ENCODE measurements at places on chromosomes 2 and 18.

DNA sequence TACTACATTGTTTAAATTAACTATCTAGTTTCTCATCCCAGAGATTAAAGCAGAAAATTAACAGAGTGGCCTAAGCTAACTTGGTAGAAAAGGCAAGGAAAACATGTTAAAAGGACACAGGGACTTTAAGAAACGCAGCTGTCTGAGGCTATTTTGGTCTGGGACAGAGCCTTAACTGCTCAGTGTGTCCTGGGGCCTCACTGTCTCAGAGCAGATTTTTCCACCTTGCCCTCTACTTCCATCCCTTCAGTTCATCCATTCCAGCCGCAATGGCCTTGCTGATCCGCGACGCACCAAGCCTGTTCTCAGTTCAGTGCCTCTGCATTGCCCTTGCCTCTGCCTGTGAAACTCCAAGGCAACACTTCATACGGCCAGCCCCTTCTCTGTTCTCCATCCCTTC is 114.9 kb upstream of the OSR1 start:
- DNase-seq = no peak

GRCh38 chr2:165637396-165637795 is 156.7 kb downstream of the GALNT3 start:
- no peak for DNase-seq

DNA sequence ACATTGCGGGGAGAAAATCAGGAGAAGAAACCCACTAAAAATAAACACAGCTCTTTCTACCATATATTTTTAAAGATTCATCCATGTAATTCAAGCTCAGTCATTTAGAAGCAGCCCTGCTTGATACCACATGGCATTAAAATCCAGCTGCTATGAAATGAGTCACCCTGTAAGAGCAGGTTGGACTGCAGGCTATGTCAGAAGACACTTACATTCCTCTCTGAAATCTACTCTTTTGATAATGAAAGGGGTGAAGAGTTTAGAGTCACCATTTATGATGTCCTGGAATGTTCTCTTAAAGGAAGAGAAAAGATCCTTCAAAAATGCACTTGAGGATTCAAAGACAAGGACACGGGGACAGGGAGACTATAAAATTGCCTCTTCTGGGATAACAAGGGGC is 100.6 kb upstream of the APCDD1 start:
- DNase-seq = no peak

DNA sequence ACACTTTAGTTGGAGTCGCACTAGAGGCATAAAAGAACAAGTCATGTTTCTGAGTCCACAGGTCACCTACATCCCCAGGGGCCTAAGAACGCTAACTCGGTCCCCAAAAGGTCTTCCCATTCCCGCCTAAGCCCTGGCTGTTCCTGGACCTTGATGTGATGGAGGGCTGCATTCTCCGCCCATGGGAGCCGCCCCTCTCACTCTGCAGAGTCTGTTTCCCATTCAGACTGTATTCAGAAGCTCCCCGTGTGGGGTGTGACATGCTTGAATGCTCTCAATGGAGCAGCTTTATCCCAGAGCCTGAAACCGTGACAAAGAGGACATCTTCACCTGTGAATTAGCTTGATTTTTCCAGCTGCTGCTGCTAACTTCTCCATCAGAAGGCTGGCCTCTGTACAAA is 319.0 kb upstream of the KLHL29 start:
- peak; percentile 54 for DNase-seq

DNA sequence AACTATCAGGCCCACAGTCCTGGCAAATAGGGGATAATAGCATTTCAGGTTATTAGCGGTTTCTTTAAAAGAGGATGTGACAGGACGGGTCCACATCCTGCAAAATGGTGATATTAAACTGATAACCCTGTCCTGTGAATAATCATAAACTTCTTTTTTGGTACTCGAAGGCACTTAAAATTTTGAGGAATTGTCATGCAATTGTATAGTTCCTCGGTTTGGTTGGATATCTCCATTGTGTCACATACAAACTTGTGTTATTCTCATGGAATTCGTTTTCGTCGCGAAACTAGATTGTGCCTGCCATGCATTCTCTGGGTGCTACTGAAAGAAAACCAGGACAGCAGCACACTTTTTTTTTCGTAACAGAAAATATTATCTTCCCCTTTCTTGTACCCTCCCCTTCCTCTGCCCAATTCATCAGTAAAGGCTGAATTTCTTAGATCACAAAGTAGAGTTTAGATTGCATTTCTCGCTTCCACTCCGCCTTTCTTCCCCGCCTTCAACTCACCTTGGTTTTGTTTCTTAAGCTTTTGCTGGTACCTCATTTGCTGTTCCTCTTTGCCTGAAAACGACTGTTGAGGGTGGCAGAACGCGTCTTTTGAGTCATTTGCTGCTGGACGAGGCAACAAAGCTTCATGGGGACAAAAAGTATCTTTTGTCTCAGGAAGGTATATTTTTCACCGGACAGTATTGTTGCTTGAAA is 1.3 kb downstream of the CERS6 start:
- DNase-seq = no peak

DNA sequence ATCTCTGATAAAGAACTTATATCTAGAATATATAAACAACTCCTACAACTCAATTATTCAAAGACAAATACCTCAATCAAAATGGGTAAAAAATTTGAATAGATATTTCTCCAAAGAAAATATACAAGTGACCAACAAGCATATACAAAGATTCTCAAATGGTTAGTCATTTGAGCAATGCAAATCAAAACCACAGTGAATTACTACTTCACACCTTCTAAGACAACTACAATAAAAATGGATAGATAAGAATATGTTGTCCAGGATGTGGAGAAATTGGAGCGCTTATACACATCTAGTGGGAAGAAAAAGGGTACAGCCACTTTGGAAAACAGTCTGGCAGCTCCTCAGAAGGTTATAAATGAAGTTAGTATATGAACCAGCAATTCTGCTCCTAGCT is 332.9 kb downstream of the TGIF1 start:
- no peak for DNase-seq

DNA sequence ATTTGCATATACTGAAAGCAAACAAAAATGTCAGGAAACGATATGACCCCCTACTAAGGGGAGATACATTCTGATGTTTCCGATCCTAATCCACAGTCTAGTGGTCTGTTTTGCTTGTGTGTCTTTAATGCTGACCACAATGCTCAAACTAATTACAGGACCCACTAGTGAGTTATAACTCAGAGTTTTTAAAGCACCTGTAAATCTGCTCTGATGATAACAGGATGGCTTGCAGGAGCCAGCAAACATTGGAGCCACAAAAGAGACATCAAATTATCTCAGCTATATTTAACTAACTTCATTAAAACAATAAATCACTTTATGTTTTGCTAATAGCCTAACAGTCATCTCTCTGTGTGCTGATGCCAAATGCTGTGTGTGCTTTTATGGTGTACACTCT is 300.3 kb downstream of the NBAS start:
- no peak for DNase-seq

DNA sequence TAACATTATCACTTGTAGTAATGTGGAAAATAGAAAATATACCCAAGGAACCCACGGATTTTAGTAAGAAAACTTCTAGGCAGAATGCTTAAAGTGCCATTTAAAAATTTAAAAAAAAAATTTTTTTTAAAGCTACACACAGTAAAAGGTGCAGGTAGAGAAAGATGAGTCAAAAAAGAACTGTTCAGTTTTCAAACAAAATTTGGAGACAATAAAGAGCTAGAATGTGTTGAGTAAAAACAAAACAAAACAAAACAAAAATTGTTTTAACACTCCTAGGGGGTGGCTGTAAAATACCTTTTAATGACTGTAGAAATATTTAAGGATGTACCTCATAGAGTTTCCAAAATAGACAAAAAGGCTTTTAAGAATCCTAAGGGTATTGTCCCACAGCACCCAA is 212.0 kb downstream of the TGIF1 start:
- DNase-seq = no peak

DNA sequence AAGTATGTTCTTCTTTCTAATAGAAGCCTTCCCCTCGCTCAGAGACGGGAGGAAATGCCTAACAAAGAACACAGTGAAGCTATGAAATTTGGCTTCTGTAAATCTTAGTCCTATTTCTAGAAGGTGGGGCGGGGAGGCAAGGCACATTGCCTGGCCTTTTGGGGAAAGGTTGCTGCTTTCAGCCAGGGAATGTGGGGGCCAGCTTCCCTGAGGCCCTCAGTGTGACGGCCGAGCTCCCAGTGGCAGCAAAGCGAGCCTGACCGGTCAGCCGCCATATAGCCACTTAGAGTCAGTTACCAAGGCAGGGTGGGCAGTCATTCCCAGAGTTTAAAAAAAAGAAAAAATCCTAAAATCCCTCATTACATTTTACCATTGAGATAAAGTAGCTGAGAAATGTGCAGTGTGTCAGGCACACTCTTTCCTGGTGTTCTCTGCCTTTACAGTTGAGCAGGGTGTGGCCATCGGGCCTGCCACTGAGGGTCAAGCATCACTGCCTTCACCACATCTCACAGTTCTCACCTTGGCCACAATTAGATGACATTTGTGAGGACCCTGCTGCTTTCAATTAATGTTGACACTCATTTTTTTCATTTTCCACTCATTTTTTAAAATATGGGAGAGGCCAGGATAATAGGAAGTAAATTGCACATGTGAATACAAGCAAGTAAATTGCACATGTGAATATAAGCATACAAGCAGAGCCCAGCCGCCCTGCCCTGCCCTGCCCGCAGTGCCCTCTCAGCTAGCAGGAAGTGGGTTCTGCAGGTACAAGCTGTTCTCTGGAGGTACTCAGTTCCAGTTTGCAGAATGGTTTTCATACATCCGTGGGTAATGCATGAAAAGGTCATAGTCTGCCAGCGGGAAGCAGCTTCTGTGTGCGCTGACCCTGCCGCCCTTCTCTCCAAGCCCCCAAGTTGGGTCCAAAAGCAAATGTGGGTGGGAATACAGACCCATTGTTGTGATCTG is 76.9 kb downstream of the WDSUB1 start:
- DNase-seq = no peak

DNA sequence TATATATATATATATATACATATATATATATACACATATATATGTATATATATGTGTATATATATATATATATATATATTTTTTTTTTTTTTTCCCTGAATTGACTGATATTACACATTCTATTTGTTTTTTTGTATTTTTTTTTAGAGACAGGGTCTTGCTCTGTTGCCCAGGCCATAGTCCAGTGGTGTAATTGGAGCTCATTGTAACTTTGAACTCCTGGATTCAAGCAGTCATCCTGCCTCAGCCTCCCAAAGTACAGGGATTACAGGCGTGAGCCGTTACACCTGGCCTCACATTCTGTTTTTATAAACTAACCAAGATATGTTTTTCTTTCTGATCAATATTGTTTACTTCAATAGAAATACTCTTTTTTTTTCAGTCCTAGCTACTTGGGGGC is 26.2 kb downstream of the NCAPH start:
- DNase-seq = no peak

DNA sequence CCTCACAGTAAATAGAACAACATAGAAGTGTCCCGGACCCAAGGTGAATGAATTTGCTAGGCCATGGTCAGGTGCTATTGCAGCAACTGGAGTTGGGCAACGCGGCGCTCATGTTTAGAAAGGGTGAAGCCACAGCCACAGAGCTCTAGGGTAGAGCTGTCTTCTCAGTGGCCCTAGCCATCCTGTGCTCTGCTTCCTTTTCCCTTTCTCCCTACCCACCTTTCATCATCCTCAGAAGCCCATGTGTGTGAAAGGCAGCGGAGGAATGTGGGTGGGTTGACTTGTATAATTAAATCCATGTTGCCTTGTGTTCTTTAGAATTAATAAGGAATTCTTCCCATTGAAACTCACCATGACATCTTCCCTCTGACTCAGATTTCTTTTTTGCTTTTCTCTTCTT is 336.7 kb downstream of the OSR1 start:
- no peak for DNase-seq

GRCh38 chr2:30164131-30164925 is 17.5 kb downstream of the YPEL5 start:
- DNase-seq = no peak

- DNase-seq = no peak
Measured at GRCh38 chr2:19435815-19436214, 77.4 kb upstream of the OSR1 start.

- DNase-seq = no peak
Measured at GRCh38 chr2:853203-853870, 97.3 kb upstream of the SNTG2 start.

DNA sequence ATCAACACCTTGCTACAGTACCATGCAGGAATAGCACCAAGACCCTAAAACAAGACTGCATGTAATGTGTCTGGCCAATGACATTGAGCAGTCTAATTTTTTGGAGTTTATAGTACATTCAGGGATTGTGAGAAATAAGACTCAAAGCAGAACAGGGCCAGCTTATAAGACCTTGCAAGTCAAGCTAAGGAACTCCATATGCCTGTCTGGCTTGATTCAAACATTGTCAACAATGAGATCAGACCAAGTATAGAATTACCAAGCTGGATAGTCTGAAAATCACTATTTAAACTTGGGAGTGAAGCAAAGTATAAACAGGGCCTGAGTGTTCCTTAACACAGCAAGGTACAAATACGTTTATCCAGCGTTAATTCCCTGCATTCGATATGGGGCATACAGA is 370.9 kb downstream of the CNTNAP5 start:
- DNase-seq = no peak

- DNase-seq = no peak
Measured at GRCh38 chr2:85018049-85018447, 47.1 kb downstream of the KCMF1 start.

- DNase-seq = no peak
Measured at GRCh38 chr2:5528706-5529105, 163.5 kb upstream of the SOX11 start.

DNA sequence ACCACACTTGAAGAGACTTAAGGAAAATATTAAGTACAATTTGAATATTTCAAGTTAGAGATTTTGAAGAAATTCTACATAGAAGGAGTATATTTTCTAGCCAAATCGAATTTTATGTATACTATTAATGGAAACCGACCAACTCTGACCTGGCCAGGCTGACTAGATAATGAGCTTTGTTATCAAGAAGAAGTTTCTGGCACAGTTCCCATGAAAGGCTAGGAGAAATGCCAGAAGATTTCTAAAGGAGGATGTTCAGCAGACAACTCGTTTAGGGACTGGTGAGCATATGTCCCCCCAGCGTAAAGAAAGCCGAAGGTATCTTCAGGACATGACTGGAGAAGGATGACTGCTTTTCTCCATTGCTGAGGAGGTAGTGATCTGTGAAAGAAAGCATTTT is 127.3 kb downstream of the DIS3L2 start:
- DNase-seq = no peak

DNA sequence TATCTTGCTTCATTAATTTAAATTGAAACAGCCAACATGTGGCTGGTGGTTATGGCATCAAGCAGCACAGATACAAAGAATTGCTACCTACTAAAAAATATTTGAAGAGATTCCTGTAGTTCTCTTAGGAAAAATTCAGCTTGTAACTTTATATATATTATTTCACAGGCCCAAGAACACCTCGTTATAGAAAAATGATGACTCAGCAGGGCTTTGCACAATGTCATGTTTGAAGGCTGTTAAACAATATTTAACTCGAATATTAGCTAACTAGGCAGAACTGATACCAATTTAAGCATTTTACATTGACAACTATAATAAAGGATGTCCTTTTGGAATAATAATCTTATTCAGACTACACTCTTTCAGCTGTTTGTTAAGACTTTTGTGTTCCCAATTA is 102.3 kb upstream of the LYPD1 start:
- DNase-seq = no peak

Data from NCI-H187 treated with DMSO at 0.1 percent for 48 hours (cell line).